Astrocyte of the cerebellum (primary cell): ENCODE measurements at places on chromosomes 3 and 15.

DNA sequence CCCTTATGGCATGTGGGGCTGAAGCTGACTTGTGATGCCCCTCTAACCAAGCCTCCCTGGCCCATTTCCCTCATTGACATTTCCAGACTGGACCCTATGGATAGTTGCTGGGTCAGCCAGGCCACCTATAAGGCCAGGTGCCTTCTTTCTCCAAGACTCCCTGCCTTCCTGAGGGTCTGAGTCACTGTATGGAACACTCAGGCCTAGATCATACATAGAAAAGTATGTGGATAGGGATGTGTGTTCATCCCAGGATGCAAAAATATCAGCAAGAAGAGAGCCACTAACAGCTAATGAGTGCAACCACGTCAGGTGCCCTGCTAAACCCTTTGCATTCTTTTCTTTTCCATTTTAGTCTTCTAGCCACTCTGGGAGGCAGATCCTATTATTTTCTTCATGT, 168.4 kb upstream of the WNT5A start:
- DNase-seq, result no peak

- no peak for DNase-seq
Observed at GRCh38 chr15:97592778-97593177, 367.7 kb upstream of the ARRDC4 start.

- no peak for DNase-seq
Observed at GRCh38 chr3:36175113-36175812, 205.0 kb upstream of the STAC start.

GRCh38 chr15:82554351-82554750, 14.1 kb upstream of the RPS17 start:
- DNase-seq, result no peak

GRCh38 chr3:67048067-67048714, 50.1 kb downstream of the KBTBD8 start:
- no peak for DNase-seq

DNA sequence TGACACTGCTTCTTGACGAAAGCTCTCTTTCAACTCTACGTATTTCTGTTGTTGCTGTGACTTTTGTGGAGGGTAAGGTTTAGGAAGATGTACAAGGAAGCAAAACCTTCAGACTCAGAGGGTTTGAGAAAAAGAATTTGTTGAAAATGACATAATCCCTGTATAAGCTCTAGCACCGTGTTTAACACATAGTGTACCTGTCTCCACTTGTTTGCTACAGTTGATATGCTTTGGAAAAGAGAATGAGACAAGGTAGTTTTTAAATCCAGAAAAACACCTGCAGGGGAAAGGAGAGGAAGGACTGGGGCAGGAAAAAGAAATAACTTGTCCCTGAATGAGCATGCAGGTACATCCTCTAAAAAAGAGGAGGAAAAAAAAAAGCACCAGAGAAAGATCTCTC, 29.6 kb upstream of the CP start:
- DNase-seq, result no peak

DNA sequence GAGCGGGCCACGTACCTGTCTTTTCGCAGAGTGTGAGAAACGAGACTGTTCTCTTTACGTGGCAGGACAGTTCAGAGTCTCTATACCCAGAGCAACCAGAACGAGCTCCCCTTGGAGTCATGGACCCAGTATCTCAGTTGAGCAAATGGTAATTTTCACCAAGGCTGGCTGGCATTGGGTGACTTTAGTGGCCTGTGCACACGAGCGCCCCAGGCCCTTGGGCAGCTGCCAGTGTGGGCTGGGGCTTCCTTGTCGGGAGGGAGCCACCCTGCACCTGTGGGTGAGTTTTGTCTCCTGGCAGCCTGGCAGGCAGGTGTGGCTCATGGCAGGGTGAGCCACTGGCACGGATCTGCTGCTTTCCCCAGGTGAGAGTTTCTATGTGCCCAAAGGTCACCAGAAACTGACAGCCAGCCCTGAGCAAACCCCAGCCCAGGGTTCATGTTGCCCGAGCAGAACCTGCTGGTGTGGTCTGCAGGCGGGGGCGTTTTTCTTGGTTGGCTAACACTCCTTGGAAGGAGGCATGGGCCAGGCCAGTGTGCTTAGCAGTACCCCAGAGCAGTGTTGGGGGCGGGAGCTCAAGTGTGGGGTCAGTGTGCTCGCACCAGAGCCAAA, 135.0 kb downstream of the TJP1 start:
- DNase-seq, result no peak

DNA sequence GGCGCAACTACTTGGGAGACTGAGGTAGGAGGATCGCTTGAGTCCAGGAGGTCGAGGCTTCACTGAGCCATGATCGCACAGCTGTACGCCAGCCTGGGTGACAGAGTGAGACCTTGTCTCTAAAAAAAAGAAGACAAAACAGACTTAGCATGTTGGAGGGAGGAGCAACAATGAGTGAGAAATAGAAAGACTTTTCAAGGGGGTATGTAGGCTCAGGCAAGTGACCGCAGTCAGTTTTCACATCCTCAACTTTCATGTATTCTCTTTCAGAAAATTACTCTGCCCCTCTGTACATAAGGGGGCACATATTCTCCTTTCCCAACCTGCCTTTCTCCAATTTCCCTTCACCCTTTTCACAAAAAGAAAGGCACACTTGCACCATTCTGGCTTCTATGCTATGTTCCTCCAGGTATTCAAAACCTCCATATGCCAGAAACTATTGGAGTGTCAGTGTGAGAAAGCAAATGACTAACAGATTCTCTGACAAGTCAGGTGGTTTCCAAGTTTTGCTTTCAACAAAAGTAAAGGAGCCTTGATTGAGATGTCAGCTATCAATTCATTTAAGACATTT, 7.6 kb downstream of the NSUN3 start:
- DNase-seq, result no peak

DNA sequence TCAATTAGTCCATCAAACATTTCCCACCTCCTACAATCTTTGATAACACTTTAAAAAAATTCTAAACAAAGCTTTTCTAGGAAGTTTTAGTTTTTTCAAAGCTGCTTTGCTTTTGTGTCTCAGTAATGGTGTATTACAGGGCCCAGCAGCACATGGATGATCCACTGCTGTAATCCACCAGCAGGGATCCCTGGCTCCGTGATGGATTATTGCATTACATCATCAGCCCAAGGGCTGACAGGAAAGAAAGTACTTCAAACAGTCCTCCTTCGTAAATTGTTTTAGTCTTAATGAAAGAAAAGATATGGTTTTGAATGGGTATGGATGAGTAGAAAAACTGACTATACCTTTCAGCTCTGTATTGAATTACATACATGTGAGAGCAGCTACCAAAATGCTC, 688.9 kb upstream of the NAALADL2 start:
- no peak for DNase-seq

- peak; percentile 23 for DNase-seq
Observed at GRCh38 chr15:59691194-59691805, 2.2 kb upstream of the BNIP2 start.

DNA sequence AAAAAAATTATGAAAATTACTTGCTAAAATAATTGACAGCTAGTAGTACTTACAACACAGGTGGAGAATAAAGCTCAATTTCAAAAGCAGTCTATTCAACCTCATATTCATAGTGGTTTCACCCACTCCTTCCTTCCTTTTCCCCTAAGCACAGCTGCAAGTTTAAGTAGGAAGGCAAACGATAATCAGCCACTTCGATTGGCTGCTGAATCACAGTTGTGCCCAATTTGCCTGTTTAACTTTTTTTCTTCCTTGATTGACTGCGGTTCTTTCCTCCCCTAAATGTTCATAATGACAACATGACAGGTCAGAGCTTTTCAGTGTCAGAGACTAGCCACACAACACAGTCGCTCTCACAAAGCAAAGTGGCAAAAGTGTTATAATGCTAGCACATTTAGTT, 468.0 kb upstream of the GBE1 start:
- DNase-seq, result no peak

- DNase-seq, result no peak
Observed at GRCh38 chr3:130470126-130470525, 46.9 kb upstream of the COL6A6 start.

GRCh38 chr3:42187936-42188335, 78.0 kb downstream of the CCK start:
- no peak for DNase-seq
